CD4-positive, alpha-beta T cell (primary cell): ENCODE measurements at places on chromosomes 4 and X.
A peak's percentile ranks its signal among the peaks of the same experiment; 100 is the strongest.

DNA sequence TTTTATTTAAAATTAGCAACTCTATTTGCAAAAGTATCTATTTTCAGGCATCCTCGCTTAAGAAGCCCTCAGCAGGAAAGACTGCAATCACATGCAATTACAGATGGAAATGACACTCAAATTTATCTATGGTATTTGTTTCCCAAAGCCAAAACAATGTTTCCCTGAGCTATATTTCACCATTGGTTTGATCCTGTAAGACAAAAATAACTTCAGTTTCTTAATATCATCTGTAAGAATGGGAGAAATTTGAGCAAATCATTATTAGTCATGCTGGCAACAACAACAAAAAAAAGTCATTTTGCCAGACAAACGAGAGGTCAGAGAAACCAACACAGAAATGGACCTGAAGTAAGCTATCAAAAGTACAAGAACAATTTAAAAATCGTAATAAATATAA lies 204.1 kb downstream of the NR3C2 start:
- DNase-seq, result no peak

GRCh38 chr4:151486168-151486567 lies 77.2 kb downstream of the FHIP1A start:
- no peak for DNase-seq

DNA sequence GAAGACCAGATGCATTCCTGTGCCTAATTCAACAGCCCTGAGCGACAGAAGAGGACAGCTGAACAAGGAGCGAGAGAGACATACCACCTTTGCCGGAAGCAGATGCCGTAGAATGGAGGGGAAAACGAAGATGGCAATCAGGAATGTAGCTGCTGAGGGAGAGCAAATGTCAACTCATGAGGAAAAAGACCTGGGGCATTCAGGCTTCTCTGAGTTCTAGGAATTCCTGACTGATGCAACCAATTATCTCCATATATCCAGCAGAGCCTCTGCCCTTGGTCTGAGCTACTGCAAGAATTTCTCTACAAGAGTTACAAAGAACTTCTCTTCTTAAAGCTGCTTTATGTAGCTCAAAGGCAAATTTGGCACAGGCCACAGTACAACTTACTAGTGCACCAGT lies 40.5 kb upstream of the INPP4B start:
- DNase-seq, result no peak

- DNase-seq, result no peak
Measured at GRCh38 chr4:71832049-71832448, 48.2 kb upstream of the GC start.

- DNase-seq, result peak; percentile 76
Measured at GRCh38 chrX:14032406-14032805, 2.7 kb upstream of the GEMIN8 start.

GRCh38 chr4:173074501-173074946 lies 94.1 kb upstream of the GALNT7 start:
- DNase-seq, result no peak
